ENCODE measurements at places on chromosomes 7 and 10. TPM values are rescaled to one million over a fixed set of nuclear protein-coding genes. Genes with fewer than 3 reads are reported as not detected.

TEX47 gene
- not detected for total RNA-seq

MYL10 gene
- total RNA-seq = not detected

DNA sequence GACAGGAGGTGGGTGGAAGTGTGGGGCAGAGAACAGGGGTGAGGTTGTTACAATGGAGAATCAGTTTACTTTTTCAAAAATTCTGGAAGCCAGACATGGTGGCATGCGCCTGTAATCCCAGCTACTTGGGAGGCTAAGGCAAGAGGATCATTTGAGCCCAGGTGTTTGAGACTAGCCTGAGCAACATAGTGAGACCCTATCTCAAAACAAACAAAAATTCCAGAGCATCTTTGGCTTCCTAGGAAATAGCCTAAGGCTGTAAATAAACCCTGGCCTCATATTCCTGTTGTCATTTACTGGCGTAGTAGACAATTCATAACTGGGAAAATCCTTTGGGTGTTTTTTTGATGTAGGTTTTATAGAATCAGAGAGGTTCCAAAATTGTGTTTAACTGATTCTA is 44.0 kb downstream of the GBF1 start:
- DNase-seq = no peak

DNA sequence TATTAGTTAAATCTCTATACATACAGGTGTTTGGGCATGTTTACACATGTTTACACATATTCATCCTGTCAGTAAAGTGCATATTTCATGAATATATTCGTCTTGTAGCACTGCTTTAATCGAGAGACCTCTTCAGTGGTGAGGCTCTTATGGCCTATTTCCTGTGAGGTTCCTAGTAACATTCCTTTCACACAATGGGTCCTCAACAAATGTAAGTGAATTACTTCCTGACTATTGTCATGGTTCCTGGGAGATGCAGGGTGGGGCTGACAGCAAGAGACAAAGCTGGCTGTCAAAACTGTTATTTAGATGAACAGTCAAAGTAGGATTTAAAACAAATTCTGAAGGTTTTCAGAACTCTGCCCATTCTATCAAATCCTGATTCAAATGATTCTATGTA is 12.4 kb upstream of the SEMA3A start:
- no peak for DNase-seq

DNA sequence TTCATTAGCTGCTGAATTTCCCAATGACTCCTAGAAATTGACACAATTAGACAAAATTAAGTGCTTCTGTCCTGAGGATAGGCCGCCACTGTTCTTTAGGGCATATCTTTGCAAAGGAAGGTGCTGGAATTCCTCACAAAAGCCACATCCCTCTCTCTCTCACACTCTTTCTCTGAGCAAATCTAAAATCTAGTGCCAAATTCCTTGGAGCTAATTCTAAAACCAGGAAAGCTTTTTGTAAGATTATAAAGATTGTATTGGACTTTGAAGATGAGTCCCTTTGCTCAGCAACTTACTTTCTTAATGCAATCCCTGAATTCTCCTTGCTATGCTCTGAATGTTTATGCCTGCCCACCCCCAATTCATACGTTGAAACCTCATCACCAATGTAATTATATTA is 288.9 kb downstream of the KCNMA1 start:
- no peak for DNase-seq

TBL2 gene
- total RNA-seq = 43.6 TPM

GRCh38 chr7:36129048-36129534 is 24.0 kb upstream of the EEPD1 start:
- peak; percentile 85 for DNase-seq

MRC1 gene
- total RNA-seq = 9.3 TPM

DNA sequence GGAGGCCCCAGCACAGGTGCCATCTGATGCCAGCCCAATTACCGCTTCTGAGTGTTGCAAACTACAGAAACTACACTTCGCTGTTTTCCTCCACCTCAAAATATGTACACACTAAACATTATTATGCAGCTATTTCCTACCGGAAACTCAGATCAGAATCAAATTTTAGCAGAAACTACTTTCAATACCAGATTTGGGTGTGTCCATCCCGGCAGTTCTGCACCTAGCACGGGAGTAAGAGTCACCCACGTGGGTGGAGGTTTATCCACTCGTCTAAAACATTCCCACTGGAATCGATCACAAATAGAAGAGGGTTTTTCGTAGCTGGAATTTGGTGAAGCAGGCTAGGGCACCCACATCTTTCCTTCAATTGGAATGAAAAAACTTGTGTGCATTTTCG is 214.4 kb upstream of the PRKCQ start:
- no peak for DNase-seq

- DNase-seq = no peak
Measured at GRCh38 chr7:157411580-157411979, 74.8 kb downstream of the DNAJB6 start.

FAM237B gene
- not detected for total RNA-seq

DNA sequence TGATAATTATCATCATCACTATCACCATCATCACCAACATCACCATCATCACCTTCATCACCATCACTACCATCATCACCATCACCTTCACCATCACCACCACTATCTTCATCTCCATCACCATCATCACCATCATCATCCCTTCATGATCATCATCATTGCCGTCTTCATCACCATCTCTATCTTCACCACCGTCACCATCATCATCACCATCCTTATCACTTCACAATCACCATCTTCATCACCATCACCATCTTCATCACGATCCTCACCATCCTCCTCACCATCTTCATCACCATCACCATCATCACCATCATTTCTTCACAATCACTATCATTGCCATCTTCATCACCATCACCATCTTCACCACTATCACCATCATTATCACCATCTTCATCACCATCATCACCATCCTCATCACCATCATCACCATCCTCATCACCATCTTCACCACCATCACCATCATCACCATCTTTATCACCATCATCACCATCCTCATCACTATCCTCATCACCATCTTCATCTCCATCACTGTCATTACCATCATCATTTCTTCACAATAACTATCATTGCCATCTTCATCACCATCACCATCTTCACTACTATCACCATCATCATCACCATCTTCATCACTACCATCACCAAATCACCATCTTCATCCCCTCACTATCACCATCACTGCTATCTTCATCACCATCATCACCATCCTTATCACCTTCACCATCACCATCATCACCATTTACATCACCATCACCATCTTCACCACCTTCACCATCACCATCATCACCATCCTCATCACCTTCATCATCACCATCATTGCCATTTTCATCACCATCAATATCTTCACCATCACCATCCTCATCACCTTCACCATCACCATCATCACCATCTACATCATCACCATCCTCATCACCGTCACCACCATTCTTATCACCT is 72.4 kb upstream of the DNAAF5 start:
- DNase-seq = no peak

- DNase-seq = no peak
Measured at GRCh38 chr10:227014-227413, 91.8 kb downstream of the ZMYND11 start.

DNA sequence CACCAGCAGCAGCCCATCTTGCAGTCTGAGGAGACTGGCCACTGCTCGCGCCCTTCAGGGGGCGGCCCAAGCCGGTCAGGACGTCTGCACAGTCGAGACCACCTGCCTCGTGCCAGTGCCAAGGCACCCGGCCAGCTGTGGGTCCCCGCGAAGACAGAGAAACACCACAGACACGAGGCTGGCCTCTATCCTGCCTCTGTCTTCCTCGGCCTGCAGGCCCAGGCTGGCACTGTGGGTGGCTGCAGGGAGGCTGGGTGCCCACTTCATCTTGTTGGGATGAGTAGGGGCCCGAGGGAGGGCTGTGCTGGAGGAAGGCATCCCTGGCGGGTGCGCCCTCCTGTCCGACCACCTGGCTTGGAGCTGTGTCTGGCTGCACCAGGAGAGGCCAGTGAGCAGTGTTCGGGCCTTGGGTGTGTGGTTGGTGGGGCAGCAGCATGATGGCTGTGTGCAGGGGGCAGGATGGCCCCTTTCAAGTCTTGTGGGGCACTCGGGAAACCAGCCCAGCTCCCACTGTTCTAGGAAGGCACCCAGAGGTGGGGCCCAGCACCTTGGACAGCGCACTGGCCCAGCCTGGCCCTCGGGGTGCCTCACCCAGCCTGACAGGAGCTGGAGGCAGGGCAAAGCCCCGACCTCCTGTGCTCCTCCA is 7.3 kb downstream of the DPYSL4 start:
- DNase-seq = no peak

TEX36 gene
- not detected for total RNA-seq

GRCh38 chr7:93902777-93903423 is 3.5 kb upstream of the GNGT1 start:
- no peak for DNase-seq

- no peak for DNase-seq
Measured at GRCh38 chr7:155363146-155363539, 65.5 kb downstream of the INSIG1 start.

MLXIPL gene
- total RNA-seq = 12.0 TPM

GRCh38 chr10:4121502-4122380 is 336.7 kb upstream of the KLF6 start:
- DNase-seq = no peak

DNA sequence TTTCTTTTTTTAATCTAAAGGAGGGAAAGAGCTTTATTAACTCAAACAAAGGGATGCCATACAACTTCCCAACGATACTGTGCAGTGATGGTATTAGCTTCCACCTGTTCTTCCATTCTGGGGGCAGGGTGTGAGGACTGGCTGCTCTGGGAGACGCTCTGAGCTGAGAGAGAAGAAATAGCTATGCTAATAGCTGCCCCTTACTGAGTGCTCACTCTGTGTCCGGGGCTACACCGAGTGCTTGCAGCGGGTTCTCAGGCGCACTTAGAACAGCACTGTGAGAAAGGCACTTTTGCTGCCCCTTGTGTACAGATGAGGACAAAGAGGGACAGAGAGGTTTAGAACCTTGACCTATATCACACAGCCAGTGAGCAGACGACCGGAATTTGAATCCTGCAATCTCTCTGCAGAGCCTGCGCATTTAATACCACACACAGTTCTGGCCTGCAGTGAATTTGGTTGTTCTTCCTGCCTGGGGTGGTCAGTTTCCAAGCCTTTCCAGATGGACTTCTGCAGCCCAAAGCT is 142.2 kb downstream of the PLPP4 start:
- DNase-seq = peak; percentile 48

DNA sequence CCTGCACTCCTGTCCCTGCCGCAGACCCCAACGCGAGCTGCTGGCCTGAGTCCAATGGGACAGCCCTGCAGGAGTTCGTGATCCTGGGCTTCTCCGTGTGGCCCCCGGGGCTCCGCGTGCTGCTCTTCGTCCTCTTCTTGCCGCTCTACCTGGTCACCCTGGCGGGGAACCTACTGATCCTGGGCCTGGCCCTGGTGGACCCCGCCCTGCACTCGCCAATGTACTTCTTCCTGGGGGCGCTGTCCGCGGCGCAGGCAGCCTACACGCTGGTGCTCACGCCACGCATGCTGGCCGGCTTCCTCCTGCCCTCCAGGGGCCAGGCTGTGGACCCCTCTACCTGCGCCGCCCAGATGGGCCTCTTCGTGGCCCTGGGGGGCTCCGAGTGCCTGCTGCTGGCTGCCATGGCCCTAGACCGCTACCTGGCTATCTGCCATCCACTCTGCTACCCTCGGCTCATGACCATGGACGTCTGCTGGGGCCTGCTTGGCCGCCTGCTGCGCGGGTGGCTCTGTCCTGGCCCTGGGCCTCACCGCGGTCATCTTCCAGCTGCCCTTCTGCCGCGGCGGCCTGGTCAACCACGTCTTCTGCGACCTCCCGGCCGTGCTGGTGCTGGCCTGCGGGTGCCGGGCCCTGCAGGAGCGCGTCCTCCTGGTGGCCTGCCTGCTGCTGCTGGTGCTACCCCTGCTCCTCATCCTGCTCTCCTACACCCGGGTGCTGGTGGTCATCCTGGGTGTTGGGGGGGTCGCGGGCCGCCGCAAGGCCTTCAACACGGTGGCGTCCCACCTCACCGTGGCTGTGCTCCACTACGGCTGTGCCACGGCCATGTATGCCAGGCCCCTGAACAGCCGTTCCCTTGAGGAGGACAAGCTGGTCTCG is 71.7 kb downstream of the RBAK start:
- no peak for DNase-seq

GRCh38 chr10:4545062-4545461 is 280.9 kb upstream of the AKR1E2 start:
- no peak for DNase-seq

DNA sequence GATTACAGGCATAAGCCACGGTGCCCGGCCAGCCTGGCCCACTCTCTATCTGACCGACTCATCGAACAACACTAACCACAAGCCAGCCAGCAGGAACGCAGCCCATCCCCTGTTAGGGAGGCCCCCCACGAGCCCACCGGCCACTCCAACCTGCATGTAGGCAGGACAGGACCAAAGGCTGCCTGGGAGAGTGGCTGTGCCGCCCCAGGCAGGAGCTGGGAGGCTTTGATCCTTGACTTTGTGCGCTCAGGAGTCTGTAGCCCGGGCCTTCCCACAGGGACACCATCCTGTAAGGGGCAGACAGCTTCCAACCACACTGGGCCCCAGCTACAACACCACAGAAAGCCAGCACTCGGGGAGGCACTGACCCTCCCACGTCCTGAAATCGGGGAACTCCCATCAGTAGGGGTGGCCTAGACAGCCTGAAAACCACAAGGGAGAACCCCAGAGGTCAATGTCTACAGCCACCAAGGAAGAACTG is 29.4 kb downstream of the GRID1 start:
- no peak for DNase-seq

GRCh38 chr10:13939391-13939790 is 352.6 kb downstream of the PRPF18 start:
- DNase-seq = no peak

HHEX gene
- total RNA-seq = 3.0 TPM

DNA sequence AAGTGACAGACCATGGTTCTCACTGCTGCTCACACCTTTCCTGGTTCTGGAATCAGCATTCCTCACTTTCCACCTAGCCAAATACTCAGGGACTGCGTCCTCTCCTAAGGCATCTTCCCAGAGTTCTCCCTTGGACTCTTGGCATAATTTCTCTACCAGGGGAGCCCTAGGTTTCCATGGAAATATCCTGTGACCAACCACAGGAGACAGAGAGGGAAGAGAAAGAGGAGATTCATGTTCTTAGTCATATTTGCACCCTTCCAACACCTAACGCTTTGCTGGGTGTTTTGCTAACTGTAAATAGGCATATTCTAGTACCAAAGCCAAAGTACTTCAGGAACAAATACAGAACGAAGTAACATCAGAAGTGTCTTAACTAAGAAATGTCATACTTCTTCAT is 28.6 kb downstream of the DENND11 start:
- DNase-seq = no peak

Measured in lower leg skin (tissue), 4 donors.